ENCODE measurements at places on chromosomes 12 and 14.

DNA sequence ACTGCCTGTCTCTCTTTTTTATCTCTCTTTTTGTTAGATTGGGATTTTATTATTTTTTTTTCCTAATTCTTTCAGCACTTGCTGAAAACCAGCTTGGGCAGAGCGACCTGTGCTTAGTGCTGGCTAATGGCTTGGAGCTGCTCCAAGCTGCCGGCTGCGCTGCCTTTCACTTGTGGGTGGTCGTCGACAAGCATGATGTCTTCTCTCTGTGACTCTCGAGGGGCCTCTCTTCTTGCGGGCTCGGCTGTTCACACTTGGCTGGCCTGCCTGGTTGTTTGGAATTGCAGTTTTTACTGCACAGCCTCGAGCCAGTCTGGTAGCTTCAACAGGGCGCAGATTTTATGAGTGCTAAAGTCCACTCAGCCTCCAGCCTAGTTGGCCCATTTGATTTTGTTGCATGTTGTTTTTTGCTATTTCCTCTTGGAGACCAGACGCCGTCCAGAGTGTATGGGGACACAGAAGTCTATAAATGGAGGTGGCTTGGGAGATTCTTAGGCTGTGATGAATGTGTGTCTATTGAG is 18.6 kb downstream of the TPCN1 start:
- DNase-seq: peak; percentile 77

- no peak for DNase-seq
These were observed 67.2 kb downstream of the KDM2B start for GRCh38 chr12:121513464-121514183.

- no peak for DNase-seq
These were observed 97.5 kb downstream of the LRRC74A start for GRCh38 chr14:76923431-76924370.

DNA sequence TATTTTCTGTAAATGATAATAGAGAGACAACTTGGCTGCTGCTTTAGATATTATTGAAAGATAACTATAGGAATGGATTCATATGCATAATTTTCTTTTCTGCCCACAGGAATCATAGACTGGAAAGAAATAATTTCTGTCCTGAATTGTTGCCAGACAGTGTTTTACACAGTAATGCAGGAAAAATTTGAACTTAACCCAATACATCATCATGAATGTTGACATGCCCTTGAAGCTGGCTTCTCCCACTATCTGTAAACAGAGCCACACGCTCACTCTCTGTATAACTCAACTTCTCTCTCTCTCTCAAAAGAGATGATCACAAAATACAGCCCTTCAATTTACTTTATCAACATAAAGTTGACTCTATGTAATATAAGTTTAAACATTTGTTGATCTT is 56.6 kb downstream of the PAX9 start:
- no peak for DNase-seq

DNA sequence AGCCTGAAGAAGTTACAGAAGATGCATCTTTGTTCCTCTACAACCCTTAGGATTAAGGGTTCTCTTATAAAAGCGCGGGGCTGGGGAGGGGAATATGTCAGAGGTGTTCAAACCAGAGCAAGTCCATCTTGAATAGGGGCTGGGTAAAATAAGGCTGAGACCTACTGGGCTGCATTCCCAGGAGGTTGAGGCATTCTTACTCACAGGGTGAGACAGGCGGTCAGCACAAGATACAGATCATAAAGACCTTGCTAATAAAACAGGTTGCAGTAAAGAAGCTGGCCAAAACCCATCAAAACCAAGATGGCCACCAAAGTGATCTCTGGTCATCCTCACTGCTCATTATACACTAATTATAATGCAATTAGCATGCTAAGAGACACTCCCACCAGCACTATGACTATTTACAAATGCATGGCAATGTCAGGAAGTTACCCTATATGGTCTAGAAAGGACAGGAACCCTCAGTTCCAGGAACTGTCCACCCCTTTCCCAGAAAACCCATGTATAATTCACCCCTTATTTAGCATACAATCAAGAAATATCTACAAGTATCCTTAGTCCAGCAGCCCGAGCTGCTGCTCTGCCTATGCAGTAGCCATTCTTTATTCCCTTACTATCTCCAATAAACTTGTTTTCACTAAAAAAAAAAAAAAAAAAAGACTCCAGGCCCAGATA is 108.1 kb upstream of the FOXN3 start:
- no peak for DNase-seq

- DNase-seq: no peak
These were observed 12.8 kb downstream of the ACADS start for GRCh38 chr12:120738252-120739030.

DNA sequence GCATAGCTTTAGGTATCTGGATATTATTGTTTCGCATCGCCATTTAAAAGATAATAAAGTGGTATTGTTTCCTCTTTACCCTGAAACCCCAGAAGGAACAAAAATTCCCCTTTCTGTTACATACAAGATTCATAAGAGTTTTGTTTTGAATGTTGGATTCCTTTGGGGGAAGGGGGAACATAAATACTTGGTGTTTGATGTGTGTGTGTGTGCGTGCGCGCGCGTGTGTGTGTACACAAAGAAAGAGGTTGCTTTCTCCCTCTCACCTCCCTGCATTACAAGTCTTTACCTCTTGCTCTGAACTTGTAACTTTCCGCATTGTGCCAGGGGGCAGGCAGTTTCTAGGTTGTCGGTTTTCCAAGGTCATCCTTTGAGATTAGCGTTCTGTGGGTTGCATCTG is 76.4 kb downstream of the GPATCH2L start:
- no peak for DNase-seq

DNA sequence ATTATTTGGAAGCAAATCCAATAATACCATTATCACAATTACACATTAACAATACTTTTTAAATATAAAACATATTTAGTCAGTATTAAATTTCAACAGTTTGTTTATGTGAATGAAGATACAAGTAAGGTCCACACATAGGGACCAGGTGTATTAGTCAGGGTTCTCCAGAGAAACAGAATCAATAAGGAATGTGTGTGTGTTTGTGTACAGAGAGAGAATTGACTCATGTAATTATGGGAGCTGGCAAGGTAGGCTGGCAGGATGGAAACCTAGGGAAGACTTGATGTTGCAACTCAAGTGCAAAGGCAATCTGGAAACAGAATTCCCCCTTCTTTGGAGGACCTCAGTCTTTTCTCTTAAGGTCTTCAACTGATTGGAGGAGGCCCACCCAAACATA is 123.2 kb upstream of the OTX2 start:
- no peak for DNase-seq

DNA sequence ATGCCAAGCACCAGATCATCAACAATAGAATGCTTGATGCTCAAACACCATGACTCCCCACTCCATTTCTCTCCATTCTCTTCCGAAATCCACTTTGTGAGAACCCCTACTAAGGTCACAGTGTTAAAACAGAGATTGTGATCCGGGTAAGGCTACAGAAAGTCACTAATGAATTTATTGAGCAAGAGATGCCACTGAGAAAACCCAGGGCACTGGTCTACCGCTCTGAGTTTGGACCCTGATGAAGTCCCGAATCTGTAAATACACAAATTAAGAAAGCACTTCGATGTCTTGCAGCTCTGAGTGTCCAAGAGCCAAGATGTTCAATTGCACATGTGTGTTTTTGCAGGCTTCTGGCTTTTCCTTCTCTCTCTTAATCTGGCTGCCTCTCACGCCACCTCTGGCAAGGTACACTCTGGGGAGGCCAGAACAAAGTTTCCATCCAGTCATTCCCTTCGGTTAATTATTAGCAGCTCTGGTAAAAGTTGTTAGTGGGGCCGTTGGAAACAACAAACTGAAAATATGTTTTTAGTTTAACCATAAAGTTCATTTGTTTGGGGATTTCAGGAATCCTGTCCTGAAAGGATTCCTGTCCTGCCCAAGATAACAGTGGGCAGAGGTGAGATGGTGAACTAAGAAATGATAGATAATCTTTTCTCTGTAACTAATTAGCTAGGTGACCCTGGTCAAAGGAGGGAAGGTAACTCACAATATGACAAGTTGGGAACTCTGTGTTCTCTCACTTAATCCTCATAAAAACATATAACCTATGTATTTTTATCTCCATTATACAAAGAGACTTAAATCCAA is 75.4 kb downstream of the BTG1 start:
- DNase-seq: no peak

DNA sequence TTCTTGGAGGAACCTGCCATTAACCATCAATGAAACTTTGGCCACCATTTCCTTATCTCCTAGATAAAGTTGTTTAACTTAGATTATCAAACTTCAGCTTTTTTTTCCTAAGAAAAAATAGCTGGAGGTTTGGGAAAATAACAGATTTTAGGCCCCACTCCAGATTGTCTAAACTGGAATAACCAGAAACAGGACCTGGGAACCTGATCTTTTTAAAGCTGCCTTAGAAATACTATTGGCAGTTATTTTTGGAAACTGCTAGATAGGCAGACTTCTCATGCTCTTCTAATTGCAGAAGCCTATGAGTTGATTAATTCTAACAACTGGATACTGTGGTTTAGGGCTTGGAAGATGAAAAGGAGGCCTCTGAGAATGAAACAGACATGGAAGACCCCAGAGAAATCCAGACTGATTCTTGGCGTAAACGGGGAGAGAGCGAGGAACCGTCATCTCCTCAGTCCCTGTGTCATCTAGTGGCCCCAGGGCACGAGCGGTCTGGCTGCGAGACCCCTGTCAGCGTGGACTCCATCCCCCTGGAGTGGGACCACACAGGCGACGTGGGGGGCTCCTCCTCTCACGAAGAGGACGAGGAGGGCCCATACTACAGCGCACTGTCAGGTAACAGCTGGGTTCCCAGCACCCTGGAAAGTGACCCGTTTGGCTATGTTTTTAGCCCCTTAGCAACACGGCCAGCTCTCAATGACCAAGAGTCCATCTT is 80.2 kb downstream of the ESR2 start:
- no peak for DNase-seq

GRCh38 chr12:77485961-77486854 is 344.5 kb upstream of the NAV3 start:
- no peak for DNase-seq

GRCh38 chr12:78797196-78797931 is 67.2 kb upstream of the SYT1 start:
- no peak for DNase-seq

DNA sequence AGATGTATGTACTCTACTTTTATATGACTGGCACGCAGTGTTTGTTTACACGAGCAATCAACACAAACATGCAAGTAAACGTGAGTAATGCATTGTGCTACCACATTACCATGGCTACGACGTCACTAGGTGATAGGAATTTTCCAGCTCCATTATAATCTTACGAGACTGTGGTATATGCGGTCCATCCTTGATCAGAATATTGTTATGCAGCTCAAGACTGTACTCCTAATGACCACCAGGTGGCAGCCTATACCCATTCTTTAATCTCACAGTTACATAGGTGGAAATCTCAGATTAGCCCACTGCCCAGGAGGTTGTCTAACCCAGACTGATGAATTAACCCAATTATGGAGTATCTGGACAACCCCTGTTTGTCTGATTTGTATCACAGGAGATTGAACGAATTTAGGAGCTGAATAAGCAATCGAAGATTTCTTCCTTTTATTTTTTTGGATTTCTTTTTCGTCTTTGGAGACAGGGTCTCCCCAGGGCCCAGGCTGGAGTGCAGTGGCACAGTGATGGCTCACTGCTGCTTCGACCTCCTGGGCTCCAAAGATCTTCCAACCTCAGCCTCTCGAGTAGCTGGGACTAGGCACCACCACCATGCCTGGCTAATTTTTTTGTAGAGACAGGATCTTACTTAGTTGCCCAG is 8.7 kb upstream of the TESPA1 start:
- DNase-seq: peak; percentile 48

DNA sequence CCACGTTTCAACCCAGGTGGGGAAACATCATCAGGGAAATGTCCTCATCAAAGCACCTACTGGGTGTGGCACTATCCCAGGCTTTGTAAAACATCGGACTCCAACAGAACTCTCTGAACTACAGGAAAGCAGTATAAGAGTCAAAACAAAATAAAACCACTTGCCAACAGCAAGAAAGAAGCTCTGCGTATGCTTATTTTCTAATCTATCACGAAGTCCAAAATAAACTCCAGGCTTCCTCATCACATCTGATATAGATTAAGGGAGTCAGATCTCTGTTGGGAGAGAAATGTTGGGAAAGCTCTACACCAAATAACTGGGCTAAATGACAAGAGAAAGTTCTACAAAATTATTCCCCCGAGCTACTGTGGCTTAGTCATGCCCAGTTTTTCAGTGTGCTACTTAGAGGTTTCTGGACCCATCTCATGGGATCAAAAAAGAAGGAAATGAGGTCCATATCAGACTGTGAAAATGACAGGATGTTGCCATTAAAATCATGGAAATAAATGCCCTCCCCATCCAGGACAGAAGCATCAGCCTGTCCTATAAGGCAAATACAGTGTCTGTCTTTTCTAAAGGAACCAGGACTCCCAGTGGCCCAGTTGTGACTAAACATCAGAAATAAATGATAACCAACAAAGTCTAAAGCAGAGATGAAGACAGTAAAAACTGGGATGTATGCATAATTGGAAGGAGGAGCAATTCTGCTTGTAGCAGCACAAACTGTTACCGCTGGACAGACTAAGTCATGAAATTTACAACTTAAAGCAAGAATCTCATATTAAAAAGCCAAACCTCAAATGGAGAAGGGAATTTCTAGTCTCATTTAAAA is 149.5 kb downstream of the STXBP6 start:
- DNase-seq: peak; percentile 59

- no peak for DNase-seq
These were observed 414.4 kb downstream of the DPF3 start for GRCh38 chr14:72479461-72479931.
